CD4-positive, alpha-beta T cell treated with Interleukin-4 for 4 hours (primary cell): ENCODE measurements at places on chromosomes 7 and 10.

DNA sequence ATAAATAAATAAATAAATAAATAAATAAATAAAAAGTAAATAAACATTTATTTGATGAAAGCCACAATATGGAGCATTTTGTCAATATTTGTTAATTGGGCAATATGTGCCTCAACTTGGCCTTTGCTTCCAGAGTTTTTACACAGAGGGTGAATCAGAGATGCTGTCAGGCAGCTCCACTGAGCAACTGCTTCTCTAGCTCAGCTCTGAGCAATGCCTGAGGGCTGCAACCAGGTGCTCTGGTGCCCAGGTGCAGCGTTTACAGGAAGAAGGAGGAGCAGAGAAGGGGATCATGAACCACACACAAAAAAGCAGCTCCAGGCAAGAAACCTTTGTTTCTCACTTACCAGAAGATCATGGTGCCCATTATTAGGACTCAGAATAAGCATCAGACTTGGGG, 876.2 kb upstream of the AUTS2 start:
- no peak for DNase-seq

DNA sequence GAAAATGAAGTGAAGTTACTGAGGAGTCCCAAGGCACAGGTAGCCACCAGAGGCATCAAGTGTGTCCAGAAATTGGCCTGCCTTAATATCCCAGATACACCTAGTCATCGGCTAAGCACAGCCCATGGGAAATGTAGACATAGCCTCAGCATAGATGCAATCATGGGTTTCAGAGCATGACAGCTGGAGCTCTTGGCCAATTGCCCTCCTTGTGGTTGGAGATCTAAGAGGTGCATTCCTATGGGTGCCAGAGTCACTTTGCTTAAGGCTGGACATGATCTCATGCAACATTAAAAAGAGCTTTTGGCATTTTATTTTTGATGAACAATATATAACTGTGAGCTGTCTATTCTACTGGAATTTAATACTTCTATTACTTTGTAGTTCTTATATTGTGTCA, 758.0 kb upstream of the LRRTM3 start:
- DNase-seq: no peak

DNA sequence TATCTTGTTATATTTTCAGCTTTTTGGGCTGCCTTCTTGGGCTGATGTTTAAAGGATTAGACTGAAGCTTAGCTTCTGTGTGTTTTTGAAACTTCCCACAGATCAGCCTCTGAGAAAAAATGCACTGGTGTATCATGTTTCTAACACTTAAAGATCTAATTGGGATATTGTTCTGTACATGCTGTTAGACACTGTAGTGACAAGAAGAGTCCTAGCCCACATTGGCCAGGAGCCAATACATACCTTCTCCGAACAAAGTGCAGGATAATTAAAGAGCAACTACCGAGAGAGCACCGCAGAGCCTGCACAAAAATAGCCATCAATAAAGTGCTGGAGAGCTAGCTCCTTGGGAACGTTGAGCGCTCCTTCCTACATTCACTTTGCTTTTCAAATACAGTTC, 289.4 kb upstream of the SP8 start:
- DNase-seq: no peak

GRCh38 chr7:103116991-103117390, 31.9 kb downstream of the NAPEPLD start:
- DNase-seq: no peak

DNA sequence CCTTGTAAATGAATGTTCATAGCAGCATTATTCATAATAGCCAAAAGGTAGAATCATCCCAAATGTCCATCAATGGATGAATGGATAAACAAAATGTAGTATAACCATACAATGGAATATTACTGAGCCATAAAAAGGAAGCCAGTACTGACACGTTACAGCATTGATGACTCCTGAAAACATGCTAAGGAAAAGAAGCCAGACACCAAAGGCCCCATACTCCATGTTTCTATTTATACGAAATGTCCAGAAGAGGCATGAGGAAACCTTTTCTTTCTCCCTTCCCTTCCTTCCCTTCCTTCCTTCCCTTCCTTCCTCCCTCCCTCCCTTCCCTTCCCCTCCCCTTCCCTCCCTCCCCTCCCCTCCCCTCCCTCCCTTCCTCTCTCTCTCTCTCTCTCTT, 131.9 kb downstream of the JAZF1 start:
- DNase-seq: no peak

DNA sequence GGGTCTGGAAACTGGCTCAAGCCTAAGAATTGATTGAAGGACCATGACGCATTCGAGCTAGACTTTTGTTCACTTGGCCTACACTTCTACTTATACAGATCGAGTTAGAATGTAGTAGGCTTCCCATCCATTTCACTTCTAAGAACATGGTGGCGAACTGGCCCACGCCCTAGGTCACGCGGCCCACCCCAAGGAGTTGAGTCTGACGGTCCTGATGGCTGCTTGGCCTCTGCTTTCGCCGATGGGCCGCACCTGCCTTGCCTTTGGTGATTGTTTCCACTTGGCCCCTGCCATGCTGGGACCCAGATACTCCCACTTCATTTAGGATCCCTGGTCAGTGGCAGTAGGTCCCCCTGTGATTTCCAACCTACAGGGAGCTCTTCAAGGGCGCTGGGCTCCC, 153.6 kb downstream of the PRKAG2 start:
- no peak for DNase-seq
